AG10803 (cell line): ENCODE measurements at places on chromosomes 13 and 19.

DNA sequence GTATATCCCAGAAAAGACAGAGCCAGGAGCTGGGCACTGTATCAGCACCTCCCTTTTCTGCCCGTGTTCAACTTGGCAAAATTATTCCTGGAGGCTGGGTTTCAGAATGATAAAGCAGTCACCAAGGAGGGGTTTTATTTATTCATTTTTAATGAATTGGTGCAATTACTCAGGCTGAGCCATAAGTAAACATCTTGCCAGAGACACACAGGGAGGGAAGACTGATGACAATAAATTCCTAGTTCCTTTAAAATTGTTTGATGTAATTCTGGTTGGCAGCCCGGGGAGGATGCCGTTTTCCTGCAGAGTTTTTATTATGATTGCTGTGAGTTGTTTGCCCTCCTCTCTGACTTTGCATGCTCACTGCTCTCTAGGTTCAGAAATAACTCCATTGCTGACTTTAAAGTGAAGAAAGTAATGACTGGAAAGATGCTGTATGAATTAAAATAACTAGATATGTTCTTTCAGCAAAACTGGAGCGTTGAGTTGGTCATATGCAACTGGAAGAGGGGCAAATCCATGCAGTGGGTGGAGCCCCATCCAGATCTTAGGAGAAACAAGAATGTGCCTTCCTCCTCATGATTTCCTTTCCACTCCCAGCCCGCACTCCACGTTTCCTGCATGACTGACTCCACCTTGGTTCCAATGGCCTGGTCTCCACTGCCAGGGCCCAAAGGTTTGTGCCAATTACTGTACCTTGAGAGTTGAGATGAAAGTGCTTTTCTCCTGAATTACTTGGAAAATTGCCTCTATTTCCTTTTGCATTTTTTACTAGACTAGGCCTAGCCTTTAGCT is 182.1 kb downstream of the RFC3 start:
- no peak for DNase-seq

- DNase-seq: peak; percentile 52
These were observed 3.3 kb upstream of the TM6SF2 start for GRCh38 chr19:19276386-19276785.

DNA sequence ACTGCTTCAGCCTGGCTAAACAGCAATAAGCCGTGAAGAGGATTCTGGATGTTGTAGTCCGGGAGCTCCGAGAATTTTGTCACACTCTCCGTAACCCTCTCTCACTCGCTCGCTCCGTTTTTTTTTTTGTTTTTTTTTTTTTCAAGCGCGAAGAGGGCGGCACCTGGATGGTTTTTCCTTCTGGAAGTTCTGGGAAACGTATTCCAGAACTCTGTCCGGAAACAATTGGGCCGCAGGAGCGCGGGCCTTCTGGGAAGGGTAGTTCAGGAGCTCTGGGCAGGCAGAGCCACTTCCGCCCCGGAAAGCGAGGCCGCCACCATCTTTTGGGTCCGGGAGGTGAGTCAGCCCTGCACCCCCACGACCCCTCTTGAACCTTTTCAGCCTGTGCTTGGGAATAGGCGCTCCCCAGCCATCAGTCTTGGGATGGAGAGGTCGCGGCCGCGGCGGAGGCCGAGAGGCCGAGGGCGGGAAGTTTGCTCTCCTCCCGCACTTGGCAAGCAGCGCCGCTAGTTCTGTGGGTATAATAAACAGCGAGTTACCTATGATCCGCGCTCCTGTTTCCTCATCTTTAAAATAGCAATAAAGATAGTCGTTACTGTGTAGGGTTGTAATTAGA is at the start of gene ZNF227:
TSS of gene ZNF227 (plus strand) at position 283 of the 616 bp plus-strand sequence. CDS start 5,261 bp downstream, outside the sequence.
- peak; percentile 97 for DNase-seq

- no peak for DNase-seq
These were observed 609.8 kb downstream of the LMO7 start for GRCh38 chr13:76245920-76246319.

DNA sequence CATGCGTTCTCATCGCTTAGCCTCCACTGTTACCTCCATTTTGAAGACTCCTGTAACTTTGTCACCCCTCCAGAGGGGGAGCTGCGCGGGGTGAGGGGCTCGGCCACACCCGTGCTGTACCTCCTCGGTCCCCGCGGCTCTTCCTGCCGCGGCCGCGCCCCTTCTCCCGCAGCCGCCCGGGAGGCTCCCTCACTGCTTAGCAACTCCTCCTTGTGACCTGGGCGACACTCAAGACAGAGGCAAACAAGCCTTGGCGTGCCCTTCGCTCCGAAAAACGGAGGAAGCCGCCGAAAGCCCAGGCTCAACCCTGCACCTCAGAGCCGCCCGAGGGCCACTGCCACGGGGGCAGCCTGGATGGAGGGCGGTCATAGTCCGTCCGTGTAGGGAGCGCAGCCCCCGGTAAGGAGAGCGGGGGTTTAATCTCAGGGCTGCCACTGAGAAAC is 494.3 kb downstream of the FOXO1 start:
- DNase-seq: no peak

DNA sequence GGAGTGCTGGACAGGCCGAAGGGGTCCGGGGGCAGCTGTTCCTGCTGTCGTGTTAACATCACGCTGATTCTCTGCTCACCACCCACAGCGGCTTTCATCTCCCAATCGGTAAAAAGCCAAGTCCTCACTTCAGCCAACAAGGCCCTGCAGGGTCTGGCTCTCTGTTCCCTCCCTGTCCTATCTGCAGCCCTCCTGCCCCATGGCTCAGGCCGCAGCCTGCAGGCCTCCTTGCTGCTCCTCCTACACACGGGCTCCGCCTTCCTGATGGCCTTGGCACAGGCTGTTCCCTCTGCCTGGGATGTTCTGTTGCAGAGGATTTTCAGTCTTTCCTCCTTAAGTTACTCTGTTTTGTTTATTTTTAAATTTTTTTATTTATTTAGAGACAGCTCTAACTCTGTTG is 22.2 kb downstream of the FUZ start:
- DNase-seq: peak; percentile 25

GRCh38 chr13:113170511-113170910 is 12.1 kb downstream of the PROZ start:
- no peak for DNase-seq

DNA sequence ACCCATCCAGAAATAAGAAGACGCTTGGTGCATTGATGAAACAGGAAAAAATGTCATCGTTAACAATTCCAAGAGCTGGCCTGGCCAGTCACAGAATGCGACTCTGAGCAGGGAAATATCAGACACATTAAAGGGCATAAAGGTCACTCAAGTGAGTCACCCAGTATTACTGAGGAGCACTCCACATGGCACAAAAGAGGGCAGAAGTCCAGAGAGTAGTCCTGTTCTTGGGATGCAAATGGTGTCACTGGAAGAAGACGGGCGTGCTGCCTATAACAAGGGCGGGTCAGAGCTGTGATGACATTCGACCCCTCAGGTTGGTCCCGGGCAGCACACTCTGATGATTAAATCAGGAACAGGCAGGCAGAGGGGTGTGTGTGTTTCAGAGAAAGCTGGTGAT is 720.3 kb downstream of the UQCRFS1 start:
- DNase-seq: no peak

DNA sequence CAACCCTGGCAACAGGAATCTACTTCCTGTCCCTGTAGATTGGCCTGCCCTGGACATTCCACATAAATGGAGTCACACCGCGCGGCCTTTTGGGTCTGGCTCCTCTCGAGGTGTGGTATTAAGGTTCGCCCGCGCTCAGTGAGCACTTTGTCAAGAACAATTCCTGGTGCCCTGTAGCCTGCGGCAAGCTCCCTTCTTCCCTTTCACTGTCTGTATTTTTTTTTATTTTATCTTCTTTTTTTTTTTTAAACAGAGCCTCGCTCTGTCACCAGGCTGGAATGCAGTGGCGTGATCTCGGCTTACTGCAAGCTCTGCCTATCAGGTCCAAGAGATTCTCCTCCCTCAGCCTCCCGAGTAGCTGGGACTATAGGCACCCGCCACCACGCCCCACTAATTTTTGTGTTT is 28.3 kb downstream of the PEX11G start:
- DNase-seq: no peak

DNA sequence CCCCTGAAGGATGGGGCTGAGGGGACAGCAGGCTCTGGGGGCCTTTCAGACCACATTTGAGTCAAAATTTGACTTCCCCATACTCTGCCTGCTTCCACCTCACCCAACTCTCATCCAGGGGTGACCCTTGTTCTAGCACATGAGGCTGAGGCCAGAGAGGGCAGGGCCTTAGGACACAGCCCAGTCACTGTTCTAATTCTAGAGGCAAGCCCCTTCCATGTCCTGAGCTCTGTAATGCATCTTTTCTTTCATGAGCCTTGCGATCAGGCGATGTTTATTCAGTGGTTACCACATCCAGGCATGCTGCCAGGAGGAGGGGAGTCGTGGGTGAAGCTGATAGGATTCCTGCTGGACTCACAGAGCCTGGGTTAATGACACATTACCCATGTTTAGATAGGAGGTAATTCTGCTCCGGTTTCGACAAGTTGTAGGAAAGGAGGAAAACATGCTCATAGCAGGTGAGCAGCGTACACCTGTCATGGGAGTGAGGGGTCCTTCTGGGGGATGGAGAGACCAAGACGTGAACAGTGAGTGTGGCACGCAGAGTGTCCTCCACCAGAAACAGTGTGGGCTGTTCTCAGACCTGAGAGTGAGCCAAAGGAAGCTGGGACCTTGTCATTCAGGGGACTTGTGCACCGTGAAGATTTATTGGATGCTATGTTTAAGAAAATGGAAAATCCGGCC is 9.3 kb downstream of the RPS9 start:
- peak; percentile 93 for DNase-seq

GRCh38 chr13:95627590-95627989 is 16.9 kb downstream of the DZIP1 start:
- DNase-seq: peak; percentile 56

GRCh38 chr13:89307278-89307677 is 1636.1 kb downstream of the SLITRK5 start:
- DNase-seq: no peak

- DNase-seq: no peak
These were observed 72.5 kb downstream of the EDNRB start for GRCh38 chr13:77846173-77846572.

DNA sequence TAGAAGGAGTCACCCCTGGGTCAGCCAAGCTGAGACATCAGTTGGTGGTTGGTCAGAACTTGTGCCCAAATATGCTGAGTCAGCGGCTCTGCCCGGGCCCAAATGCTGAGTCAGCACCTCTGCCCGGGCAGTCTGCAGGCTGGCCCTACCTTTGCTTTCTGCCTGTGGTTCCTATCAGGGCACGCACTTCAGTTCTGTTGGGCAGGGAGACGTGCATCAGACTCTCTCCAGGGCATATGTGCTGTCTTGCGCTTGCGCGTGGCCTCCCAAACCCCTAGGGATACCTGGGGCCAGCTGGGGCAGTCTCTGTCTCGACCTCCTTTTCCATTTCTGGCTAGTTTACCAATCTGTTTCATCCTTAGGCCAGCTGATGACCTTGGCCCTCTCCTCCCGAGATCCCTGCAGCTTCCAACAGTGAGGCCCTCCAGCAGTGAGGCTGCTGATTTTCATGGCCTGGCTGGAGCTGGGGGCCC is 24.4 kb upstream of the LDLR start:
- no peak for DNase-seq

DNA sequence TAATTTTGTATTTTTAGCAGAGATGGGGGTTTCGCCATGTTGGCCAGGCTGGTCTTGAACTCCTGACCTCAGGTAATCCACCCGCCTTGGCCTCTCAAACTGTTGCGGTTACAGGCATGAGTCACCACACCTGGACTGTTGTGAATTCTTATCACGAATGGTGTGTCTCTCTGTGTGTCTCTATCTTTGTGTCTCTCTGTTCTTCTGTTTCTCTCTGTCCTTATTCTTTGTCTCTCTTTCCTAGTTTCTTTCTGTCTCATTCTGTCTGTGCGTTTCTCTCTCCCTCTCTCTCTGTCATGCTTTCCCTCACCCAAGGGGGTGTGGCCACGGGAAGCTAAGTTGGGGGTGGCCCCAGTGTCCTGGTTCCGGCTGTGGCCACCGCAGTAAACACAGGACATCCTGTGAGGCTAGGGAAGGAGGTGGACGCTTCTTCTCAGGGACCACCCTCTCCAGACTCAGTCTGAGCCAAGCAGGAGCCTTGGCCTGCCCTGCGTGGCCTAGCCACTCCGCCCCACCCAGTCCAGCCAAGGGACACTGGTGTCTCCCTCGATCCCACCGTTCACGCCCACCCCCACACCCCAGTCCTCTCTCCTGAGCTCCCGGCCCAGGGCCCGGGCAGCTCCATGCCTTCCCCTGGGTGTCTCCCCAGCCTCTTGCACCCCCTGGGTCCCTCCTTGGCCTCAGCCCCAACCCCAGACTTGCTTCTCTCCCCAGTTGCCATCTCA is 3.9 kb upstream of the PRX start:
- DNase-seq: peak; percentile 33

DNA sequence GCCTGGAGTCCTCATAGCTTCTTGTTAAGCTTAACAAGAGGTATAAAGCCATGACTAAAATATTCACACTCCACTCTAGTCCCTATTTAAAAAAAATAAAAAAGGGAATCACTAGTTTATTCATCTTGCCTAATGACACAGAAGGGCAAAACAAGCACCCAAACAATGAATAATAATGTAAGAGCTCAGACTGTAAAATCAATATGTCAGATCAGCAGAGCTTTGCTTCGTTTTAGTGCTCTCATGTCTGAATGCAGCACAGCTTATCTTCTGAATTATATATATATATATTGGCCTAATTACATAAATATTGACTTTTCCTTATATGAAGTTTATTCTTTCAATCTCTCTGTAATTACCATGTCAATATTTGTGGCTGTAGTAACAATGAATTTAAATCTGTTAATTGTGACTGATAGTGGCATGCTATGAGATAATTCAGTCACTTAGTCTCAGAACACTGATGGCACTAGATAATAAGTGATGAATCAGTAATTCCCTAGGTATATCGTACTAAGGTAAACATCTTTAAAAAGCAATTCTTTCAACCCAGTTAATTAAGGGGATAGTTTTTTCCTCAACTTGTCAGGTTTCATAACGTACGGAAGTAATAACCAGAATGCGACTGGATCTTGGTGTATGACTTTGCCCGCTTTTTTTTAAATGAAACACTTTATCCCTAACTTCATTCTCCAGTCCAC is 361.9 kb upstream of the GPC6 start:
- no peak for DNase-seq
